ENCODE measurements at places on chromosomes 6 and 20.
A peak's percentile ranks its signal among the peaks of the same experiment; 100 is the strongest.

GRCh38 chr20:63320616-63321147 lies 27.7 kb downstream of the COL20A1 start:
- no peaks in the 10 kb centered on the region for H3K36me3 ChIP-seq
- DNase-seq = peak; percentile 4
- H3K27me3 ChIP-seq = no peaks in the 10 kb centered on the region

DNA sequence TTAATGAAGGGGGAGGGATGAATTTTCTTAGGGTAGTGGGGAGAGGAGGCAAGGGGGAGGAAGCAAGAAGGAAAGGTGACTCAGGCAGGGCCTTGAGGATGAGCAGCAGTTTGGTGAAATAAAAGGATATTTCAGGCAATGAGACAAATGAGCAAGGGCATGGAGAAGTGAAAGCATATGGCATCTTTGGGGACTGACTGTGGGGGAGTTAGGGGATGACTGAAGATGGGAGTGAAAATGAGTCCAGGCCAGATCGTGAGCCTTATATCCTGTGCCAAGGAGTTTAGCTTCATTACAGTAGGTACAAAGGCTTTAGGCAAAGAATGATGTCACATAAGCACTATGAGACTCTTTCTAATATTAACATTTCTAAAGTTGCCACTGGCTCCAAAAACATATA lies 51.9 kb downstream of the ILRUN start:
- H3K4me3 ChIP-seq = no peak overlapping the region
- peaks cover 25% of the 10 kb centered on the region for H3K36me3 ChIP-seq
- no peaks in the 10 kb centered on the region for H3K27me3 ChIP-seq
- DNase-seq = no peak
- H3K4me1 ChIP-seq = no peaks in the 10 kb centered on the region

DNA sequence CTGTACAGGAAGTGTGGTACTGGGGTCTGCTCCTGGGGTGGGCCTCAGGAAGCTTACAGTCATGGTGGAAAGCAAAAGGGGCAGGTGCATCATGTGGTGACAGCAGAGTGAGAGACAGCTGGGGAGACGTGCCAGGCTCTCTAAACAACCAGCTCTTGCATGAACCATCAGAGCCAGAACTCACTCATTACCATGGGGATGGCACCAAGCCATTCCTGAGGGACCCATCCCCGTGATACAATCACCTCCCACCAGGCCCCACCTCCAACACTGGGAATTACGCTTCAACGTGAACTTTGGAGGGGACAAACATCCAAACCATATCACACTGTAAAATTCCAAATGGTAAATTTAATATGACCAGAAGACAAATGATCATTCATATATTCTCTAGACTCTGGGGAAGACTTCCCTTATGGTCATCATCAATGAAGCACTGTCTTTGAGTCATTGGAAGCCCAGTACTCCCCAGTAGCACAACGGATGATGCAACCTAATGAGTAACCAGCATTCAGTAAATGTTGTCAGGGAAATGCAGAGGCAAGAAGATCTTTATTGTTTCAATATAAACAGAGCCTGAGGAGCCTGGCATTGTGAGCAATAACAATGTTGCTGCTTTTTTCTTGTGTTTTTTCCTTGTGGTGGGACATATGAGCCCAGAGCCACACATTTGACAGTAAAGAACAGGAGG lies 48.2 kb upstream of the RALY start:
- no peak for DNase-seq
- no peaks in the 10 kb centered on the region for H3K27me3 ChIP-seq
- no peak overlapping the region for H3K27ac ChIP-seq
- no peaks in the 10 kb centered on the region for H3K36me3 ChIP-seq
- H3K4me3 ChIP-seq = no peak overlapping the region
- no peaks in the 10 kb centered on the region for H3K4me1 ChIP-seq

DNA sequence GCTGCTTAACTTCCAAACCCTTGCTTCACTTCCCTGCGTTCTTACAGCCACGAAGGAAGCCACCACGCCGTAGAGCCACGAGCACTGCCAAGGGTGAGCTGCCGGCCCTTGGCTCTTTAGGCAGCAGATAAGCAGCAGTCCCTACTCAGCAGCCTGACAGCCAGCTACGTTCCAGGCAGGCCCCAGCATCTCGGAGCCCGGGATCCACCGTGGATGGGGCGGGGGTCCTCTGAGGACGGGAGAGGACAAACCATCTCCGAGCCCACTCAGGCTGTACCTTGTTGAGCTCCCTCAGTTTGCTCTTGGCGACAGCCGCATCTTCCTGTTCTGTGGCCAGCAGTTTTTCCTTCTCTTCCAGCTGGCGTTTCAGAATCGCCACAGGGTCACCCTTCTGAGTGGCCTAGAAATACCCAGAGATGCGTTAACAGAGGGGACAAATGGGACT lies 40.5 kb downstream of the RRBP1 start:
- peaks cover 40% of the 10 kb centered on the region for H3K4me1 ChIP-seq
- H3K36me3 ChIP-seq = peaks cover 30% of the 10 kb centered on the region
- H3K4me3 ChIP-seq = no peak overlapping the region
- peak overlapping the region; percentile 65 for H3K27ac ChIP-seq
- H3K27me3 ChIP-seq = no peaks in the 10 kb centered on the region

DNA sequence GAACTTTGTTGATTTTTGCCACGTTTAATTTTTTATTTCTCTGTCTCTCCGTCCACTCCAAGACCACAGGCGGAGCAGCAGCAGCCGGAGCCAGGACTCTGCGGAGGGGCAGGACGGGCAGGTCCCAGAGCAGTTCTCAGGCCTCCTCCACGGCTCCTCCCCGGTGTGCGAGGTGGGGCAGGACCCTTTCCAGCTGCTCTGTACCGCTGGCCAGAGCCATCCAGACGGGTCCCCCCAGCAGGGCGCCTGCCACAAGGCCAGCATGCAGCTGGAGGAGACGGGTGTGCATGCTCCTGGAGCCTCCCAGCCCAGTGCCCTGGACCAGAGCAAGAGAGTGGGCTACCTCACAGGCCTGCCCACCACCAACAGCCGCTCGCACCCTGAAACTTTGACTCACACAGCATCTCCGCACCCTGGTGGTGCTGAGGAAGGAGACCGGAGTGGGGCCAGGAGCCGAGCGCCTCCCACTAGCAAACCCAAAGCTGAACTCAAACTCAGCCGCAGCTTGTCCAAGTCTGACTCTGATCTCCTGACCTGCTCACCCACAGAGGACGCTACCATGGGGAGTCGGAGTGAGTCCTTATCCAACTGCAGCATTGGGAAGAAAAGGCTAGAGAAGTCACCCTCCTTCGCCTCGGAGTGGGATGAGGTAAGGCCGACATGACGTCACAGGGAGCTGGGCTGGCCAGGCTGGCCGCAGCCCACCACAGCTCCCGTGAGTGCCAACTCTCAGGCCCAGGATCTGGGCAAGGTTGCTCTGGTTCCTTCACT lies 123.5 kb downstream of the TCP11 start:
- H3K4me1 ChIP-seq = peaks cover 54% of the 10 kb centered on the region
- H3K4me3 ChIP-seq = peak overlapping the region; percentile 61
- no peaks in the 10 kb centered on the region for H3K36me3 ChIP-seq
- peak overlapping the region; percentile 92 for H3K27ac ChIP-seq
- DNase-seq = peak; percentile 81

GRCh38 chr6:112044196-112044595 lies 9.7 kb upstream of the CCN6 start:
- H3K4me3 ChIP-seq = no peak overlapping the region
- peaks cover 21% of the 10 kb centered on the region for H3K4me1 ChIP-seq
- no peaks in the 10 kb centered on the region for H3K27me3 ChIP-seq
- no peaks in the 10 kb centered on the region for H3K36me3 ChIP-seq

DNA sequence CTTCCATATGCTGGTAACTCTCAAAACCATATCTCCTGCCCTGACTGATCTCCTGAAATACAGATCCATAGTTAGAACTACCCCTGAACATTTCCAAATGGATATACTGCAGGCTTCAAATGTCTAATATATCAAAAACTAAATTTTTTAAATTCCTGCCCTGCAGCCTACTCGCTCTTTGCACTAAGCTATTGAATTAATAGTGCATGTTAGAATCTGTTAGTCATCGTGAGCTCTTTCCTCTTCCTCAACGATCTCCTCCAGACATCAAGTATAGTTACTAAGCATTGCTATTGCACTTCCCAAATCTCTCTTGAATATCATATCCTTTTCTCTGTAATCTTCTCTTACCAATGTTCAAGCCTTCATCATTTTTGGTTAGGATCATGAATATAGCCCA lies 26.0 kb upstream of the RSPO3 start:
- no peak for DNase-seq
- H3K27ac ChIP-seq = no peak overlapping the region

Measured in tibial artery (tissue), 4 donors.